ENCODE measurements at places on chromosomes 6 and 20. TPM values are rescaled to one million over a fixed set of nuclear protein-coding genes. Genes with fewer than 3 reads are reported as not detected.

MEI4 gene
- total RNA-seq: not detected

AFG1L gene
- 9.5 TPM for total RNA-seq

HLA-DRB1 gene
- total RNA-seq: 87.1 TPM

DNA sequence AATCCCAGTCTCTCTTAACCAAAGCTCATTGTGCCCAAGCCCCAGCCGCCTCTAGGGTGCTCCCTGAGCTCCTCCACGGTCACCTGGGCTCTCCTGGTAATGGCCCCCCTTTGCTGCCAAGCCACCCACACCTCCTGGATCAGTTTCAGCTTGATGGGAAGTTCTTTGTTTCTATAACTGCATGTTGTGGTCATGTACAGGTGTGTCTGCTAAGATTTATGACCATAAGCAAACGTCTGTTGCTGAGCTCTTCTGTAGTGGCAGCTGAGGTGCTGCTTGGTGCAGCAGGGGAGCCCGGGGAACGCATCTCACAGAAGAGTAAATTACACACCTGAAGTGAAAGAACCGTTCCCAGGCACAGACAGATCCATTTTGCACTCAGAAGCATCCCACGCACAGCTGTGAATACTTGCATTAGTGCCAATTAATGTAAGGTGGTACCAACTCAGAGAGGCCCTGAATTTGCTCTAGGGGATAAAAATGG lies 194.6 kb upstream of the ARID1B start:
- H3K4me1 ChIP-seq: no peaks in the 10 kb centered on the region
- DNase-seq: no peak
- H3K27ac ChIP-seq: no peak overlapping the region
- no peaks in the 10 kb centered on the region for H3K27me3 ChIP-seq

- no peak for DNase-seq
- no peaks in the 10 kb centered on the region for H3K4me1 ChIP-seq
- H3K27me3 ChIP-seq: peaks cover 2% of the 10 kb centered on the region
- H3K4me3 ChIP-seq: no peak overlapping the region
- no peaks in the 10 kb centered on the region for H3K36me3 ChIP-seq
These were observed 74.0 kb upstream of the SULF2 start for GRCh38 chr20:47859278-47859677.

DNA sequence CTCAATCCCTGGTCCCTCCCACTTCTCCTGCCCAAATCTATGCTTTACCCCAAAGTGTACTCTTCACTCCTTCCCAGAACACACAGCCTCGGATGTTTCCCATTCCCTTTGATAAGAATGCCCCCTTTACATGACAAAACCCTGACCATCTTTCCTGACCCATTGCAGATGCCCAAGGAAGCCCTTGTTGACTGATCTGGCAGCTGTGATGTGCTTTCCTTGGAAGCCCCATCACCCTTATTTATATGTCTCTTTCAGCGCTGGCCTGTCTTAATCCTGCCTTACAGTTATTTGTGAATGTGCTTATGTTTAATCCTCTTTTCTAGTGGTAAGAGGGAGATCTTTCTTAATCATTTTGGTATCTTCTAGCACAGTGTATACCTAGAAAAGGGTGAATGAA lies 523.1 kb downstream of the CD83 start:
- no peak for DNase-seq
- H3K4me3 ChIP-seq: no peak overlapping the region
- peaks cover 3% of the 10 kb centered on the region for H3K27me3 ChIP-seq
- no peaks in the 10 kb centered on the region for H3K36me3 ChIP-seq
- no peak overlapping the region for H3K27ac ChIP-seq

DNA sequence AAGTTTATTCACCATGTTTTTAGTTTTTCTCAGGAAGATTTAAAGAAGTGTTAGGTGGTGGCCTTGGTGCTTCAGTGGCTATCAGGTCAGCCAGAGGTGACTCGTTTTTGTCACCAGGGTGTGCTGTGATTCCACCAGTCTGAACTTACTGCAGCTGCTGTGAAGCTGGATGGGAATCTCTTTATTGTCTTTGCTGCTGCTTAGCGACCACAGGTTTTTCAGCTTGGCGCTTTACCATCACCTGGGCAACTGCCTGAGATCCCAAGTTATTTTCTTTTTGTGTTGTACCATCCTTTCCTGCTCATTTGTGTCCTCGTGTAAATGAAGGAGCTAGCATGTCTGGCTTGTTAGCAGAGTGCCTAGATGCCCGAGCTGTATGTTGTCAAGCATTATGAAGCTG lies 146.9 kb downstream of the MACROD2 start:
- no peaks in the 10 kb centered on the region for H3K27me3 ChIP-seq
- DNase-seq: peak; percentile 59
- H3K27ac ChIP-seq: no peak overlapping the region
- H3K4me1 ChIP-seq: no peaks in the 10 kb centered on the region
- H3K4me3 ChIP-seq: no peak overlapping the region
- H3K36me3 ChIP-seq: no peaks in the 10 kb centered on the region

DNA sequence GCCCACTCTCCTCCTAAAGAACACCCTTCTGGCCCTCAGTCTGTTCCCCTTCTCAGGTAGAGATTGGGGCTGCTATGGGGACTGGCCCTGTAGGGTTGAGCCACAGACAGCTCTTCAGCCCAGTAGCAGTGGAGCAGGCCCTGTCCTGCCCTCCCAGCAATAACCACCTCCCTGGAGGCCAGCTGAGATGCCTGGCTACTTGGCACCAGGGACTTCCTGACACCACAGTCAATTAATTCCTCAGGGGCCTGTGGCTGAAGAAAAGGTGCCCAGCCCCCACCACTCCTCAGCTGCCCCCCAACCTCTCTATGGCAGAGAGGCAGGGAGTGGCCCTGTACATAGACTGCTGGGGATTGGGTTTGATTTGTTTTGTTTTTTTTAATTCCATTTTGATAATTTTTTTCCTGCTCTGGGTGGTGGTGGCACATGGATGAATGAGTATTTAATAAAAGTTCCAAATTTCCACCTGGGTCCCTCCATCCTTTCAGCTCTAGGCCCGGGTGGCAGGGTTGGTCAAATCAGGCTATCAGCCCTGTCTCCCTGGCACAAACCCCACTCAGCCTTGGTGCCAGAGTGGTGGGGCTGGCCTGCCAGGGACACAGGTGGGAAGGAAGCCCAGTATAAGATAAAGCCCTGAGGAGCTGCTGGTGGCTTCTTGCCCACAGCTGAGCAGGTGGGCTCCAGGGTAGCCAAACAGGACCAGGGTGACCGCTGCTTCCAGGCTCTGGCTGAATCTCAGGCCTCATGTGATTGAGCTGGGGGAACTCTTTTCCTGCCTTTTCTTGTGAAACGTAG lies 1.9 kb upstream of the DEF6 start:
- DNase-seq: no peak
- H3K27ac ChIP-seq: no peak overlapping the region
- H3K27me3 ChIP-seq: no peaks in the 10 kb centered on the region
- no peak overlapping the region for H3K4me3 ChIP-seq
- peaks cover 41% of the 10 kb centered on the region for H3K36me3 ChIP-seq
- H3K4me1 ChIP-seq: peaks cover 8% of the 10 kb centered on the region

GRCh38 chr6:19231878-19232561 lies 605.1 kb upstream of the ID4 start:
- H3K4me3 ChIP-seq: no peak overlapping the region
- H3K36me3 ChIP-seq: no peaks in the 10 kb centered on the region
- peak; percentile 93 for DNase-seq
- peak overlapping the region; percentile 59 for H3K27ac ChIP-seq

GRCh38 chr20:44154521-44155001 lies 32.4 kb downstream of the JPH2 start:
- H3K36me3 ChIP-seq: no peaks in the 10 kb centered on the region
- peak overlapping the region; percentile 55 for H3K27ac ChIP-seq
- no peak for DNase-seq
- H3K27me3 ChIP-seq: peaks cover 9% of the 10 kb centered on the region
- no peak overlapping the region for H3K4me3 ChIP-seq
- peaks cover 1% of the 10 kb centered on the region for H3K4me1 ChIP-seq

GRCh38 chr20:38153401-38153800 lies 11.7 kb downstream of the TGM2 start:
- H3K36me3 ChIP-seq: peaks cover 15% of the 10 kb centered on the region
- peak overlapping the region; percentile 69 for H3K27ac ChIP-seq
- no peaks in the 10 kb centered on the region for H3K27me3 ChIP-seq

- no peaks in the 10 kb centered on the region for H3K36me3 ChIP-seq
- DNase-seq: no peak
- no peak overlapping the region for H3K27ac ChIP-seq
- no peaks in the 10 kb centered on the region for H3K4me1 ChIP-seq
- H3K27me3 ChIP-seq: no peaks in the 10 kb centered on the region
These were observed 139.1 kb upstream of the GMDS start for GRCh38 chr6:2384528-2384927.
